ENCODE measurements at places on chromosomes 5 and 9. TPM values are rescaled to one million over a fixed set of nuclear protein-coding genes. Genes with fewer than 3 reads are reported as not detected.

DNA sequence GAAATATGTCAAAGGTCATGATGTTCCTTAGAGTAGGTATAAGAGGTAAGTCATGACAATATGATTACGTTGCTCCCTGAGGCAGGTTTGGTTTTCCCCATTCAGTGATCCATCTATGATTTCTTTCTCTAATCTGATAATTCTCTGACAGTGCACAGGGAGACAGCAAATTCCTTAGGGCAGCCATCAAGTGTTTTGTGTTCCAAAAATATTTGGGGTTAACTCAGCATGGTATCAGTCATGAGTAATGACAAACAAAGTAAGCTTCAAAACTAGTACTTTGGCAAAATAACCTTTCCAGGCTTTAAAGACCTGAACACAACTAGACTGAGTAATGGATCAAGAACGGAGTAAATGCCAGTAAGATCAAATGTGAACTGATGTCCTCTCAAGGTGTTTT, 55.3 kb upstream of the SPATA31E1 start:
- H3K4me1 ChIP-seq, result no peaks in the 10 kb centered on the region
- DNase-seq, result no peak
- no peaks in the 10 kb centered on the region for H3K36me3 ChIP-seq
- H3K4me3 ChIP-seq, result no peak overlapping the region
- no peak overlapping the region for H3K27ac ChIP-seq
- H3K27me3 ChIP-seq, result no peaks in the 10 kb centered on the region

DNA sequence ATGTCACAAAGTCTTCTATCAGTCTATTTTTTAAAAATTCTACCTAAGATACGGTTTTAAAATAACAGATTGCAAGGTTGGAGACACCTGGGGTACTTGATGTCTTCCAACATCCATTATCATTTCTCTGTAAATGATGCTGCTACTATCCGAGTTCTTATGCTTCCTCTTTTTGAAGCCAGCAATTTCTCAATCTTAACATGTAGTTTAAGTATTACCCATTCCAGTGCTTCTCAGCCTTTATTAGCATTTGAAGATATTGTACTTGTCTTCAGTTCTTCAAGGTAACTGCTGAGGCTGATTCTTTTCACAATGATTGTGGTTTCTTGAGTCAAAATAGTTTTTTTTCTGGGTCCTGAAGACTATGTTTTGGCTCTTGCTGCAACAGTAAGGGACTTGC, 96.4 kb upstream of the SELENOP start:
- DNase-seq, result no peak
- no peak overlapping the region for H3K27ac ChIP-seq
- no peaks in the 10 kb centered on the region for H3K36me3 ChIP-seq
- H3K27me3 ChIP-seq, result no peaks in the 10 kb centered on the region
- no peaks in the 10 kb centered on the region for H3K4me1 ChIP-seq
- peak overlapping the region; percentile 47 for H3K4me3 ChIP-seq

DNA sequence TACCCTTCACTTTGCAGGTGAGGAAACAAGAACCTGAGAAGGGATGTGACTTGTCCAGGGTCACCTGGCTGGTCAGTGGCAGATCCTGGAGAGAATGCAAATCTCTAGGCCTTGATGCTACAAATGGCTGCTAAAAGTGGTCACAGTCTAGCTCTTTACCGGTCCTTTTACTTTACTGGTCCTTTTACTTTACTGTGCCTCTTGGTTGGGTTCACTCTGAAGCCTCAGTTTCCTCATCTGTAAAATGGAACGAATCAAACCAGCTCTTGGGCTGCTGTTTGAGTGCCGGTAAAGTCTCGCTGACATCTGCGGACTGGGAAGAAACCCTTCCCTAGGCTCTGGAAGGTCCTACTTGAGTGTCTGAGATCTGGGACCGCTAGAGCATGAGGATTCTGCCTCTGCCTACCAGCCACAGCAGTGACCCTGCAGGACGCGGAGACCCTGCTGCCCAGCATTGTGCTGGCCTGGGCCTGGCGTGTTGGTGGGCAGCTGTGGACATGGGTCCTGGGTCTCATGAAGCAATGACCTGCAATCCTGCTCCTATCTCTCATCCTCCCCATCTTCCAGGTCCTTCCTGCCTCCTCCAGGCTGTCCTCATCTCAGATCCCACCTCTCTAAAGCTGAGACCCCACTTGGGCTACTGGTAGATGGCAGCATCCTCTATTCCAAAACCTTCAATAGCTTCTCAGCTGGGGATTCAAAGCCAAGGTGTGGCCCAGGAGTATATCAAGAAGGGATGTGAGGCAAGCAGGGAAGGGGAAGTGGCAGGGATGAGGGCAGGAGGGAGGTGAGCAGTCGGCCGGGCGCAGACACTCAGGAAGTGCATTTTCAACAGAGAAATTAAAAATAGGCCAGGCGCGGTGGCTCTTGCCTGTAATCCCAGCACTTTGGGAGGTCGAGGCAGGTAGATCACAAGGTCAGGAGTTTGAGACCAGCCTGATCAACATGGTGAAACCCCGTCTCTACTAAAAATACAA, 13.3 kb downstream of the CORO2A start:
- DNase-seq, result no peak
- no peaks in the 10 kb centered on the region for H3K36me3 ChIP-seq
- H3K4me1 ChIP-seq, result no peaks in the 10 kb centered on the region
- no peak overlapping the region for H3K27ac ChIP-seq

GRCh38 chr9:114228016-114228808, 72.9 kb downstream of the COL27A1 start:
- H3K4me3 ChIP-seq, result no peak overlapping the region
- H3K27me3 ChIP-seq, result no peaks in the 10 kb centered on the region
- no peaks in the 10 kb centered on the region for H3K4me1 ChIP-seq
- no peaks in the 10 kb centered on the region for H3K36me3 ChIP-seq
- H3K27ac ChIP-seq, result no peak overlapping the region

Gene GDNF
- 0.04 TPM for polyA plus RNA-seq

GRCh38 chr9:71630377-71630995, 137.8 kb downstream of the CEMIP2 start:
- no peak overlapping the region for H3K27ac ChIP-seq
- H3K4me3 ChIP-seq, result no peak overlapping the region
- no peak for DNase-seq

GRCh38 chr5:130462516-130462915, 558.3 kb downstream of the CHSY3 start:
- no peak overlapping the region for H3K4me3 ChIP-seq
- H3K27ac ChIP-seq, result no peak overlapping the region
- no peaks in the 10 kb centered on the region for H3K36me3 ChIP-seq
- H3K27me3 ChIP-seq, result no peaks in the 10 kb centered on the region
- H3K4me1 ChIP-seq, result no peaks in the 10 kb centered on the region
- DNase-seq, result no peak

- H3K4me1 ChIP-seq, result no peaks in the 10 kb centered on the region
- no peak overlapping the region for H3K4me3 ChIP-seq
- H3K36me3 ChIP-seq, result no peaks in the 10 kb centered on the region
- DNase-seq, result no peak
- no peak overlapping the region for H3K27ac ChIP-seq
Observed at GRCh38 chr5:57805732-57806131, 323.1 kb upstream of the ACTBL2 start.

- no peak overlapping the region for H3K4me3 ChIP-seq
- H3K36me3 ChIP-seq, result no peaks in the 10 kb centered on the region
- DNase-seq, result no peak
- H3K27ac ChIP-seq, result no peak overlapping the region
- no peaks in the 10 kb centered on the region for H3K4me1 ChIP-seq
Observed at GRCh38 chr5:10009802-10010201, 239.9 kb downstream of the ATPSCKMT start.

DNA sequence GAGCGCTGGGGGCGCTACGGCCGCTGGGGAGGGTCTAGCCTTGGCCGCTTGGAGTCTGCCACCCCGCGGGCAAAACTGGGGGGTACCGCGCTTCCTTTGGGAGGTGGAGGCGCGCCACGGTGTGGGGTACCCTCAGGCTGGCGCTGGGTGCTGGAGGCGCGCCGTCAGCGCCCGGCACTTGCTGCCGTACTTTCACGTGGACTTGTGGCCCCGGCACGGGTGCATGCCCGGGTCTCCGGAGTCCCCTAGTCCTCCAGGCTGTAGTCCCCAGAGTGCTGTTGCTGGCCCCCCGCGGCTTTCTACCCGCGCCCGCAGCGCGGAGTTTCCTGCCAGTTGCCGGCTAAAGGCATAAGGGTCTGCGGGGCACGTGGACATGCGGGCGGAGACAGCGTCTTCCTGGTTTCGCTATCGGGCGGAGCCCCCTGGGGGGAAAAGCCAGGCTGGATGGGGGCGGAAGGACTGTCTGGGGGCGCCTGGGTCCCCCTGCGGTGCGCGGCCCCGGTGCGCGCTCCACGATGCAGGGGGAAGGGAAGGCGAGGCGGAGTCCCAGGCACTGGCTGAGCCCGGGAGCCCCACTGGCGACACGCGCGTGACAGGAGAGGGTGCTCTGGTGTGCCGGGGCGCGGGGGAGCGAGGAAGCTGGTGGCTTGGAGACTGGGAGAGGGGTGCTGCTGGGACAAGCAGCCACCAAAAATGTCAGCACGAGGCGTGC, 666 bp downstream of the PPARGC1B start:
- H3K27ac ChIP-seq, result peak overlapping the region; percentile 13
- DNase-seq, result peak; percentile 49
- no peaks in the 10 kb centered on the region for H3K27me3 ChIP-seq
- no peaks in the 10 kb centered on the region for H3K36me3 ChIP-seq
- peak overlapping the region; percentile 80 for H3K4me3 ChIP-seq

DNA sequence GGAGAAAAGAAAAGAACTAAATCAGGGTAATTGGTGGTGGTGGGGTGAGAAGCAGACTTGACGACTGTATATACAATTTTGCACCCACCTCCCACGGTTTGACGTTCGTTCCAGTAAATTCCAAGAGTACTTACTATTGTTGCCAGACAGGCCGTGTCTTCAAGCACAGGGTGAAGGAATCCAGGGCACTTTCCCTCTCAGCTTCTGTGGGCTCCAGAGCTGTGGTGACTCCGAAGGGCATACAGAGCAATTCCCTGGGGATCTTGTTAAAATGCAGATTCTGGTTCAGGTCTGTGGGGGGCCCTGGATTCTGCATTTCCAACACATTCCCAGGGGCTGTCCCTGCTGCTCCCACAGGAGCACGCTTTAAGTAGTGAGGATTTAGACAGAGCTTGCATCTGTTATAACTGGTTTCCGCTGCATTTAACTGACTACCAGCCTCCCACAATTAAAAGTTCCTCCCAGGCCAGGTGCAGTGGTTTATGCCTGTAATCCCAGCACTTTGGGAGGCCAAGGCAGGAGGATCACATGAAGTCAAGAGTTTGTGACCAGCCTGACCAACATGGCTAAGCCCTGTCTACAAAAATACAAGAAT, 49.3 kb upstream of the FANCC start:
- no peak for DNase-seq
- H3K27ac ChIP-seq, result no peak overlapping the region
- H3K4me3 ChIP-seq, result no peak overlapping the region
- no peaks in the 10 kb centered on the region for H3K27me3 ChIP-seq

DNA sequence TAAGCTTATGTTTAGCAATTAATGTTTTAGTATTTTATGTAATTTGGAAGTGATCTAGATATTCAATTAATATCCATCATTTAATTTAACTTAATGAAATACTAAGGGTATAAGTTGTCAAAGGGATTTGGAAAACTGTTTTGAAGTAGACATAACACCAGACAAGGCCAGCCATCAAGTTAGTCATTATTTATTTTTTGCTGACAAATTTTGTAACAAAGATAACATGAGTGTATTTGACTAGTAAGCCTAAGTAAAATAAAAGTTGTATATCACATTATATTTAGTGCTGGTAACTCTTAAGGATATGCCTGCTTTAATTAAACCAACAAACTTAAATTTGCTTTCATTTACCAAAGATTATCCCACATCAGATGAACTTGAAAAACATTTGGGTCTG, 125.9 kb upstream of the TNFAIP8 start:
- no peak overlapping the region for H3K27ac ChIP-seq
- peaks cover 9% of the 10 kb centered on the region for H3K36me3 ChIP-seq
- no peak for DNase-seq
- no peaks in the 10 kb centered on the region for H3K4me1 ChIP-seq
- H3K4me3 ChIP-seq, result no peak overlapping the region

Gene CORO2A
- 0.23 TPM for polyA plus RNA-seq

DNA sequence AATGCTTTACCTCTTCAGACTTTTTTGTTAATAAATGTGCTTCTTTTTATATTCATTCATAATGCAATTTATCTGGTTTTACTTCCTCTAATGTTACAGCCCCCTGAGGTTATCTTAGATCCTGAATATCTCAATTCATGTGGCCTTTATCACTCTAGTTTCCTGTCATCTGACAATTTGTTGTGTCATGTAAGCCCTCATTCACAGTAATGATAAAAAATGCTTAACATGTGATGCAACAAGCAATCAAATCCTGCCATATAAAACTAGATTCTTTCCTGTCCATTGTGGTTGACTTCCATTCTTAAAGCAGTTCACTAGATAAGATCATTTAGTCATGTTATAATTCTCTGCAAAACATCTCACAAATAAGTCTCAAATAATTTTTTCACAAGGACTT, 991.2 kb upstream of the ACO1 start:
- H3K27me3 ChIP-seq, result no peaks in the 10 kb centered on the region
- H3K27ac ChIP-seq, result no peak overlapping the region

Gene LPAR1
- polyA plus RNA-seq, result 4.3 TPM

Gene ARHGEF37
- 7.8 TPM for polyA plus RNA-seq

- H3K27me3 ChIP-seq, result no peaks in the 10 kb centered on the region
- no peak overlapping the region for H3K27ac ChIP-seq
- no peaks in the 10 kb centered on the region for H3K4me1 ChIP-seq
- no peak for DNase-seq
- H3K36me3 ChIP-seq, result no peaks in the 10 kb centered on the region
Observed at GRCh38 chr5:133108481-133108921, 56.7 kb downstream of the HSPA4 start.

DNA sequence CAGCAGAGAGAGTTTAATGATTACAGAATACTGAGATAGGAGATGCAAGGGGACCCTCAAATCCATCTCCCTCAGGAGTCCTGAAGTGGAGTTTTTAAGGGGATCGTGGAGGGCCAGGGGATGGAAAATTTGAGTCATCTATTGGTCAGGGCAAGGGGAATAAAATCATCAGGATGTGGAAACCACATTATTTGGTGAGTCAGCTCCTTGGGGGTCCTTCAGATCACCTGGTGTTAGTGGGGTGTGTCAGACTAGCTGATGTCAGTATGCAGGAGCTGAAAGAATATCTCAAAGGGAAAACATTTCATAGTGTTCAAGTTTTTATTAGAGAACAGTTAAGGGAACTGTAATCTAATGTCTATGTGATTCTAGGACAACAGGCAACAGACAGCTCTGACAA, 183.0 kb upstream of the FTMT start:
- DNase-seq, result no peak
- H3K4me1 ChIP-seq, result no peaks in the 10 kb centered on the region
- no peaks in the 10 kb centered on the region for H3K36me3 ChIP-seq
- no peaks in the 10 kb centered on the region for H3K27me3 ChIP-seq
- no peak overlapping the region for H3K4me3 ChIP-seq

Gene GALNT12
- 7.3 TPM for polyA plus RNA-seq

Data from pancreas (tissue), 10 donors.